Stimulated activated CD4-positive, alpha-beta T cell treated with anti-CD3 and anti-CD28 coated beads, TNF-alpha, amount 100 ng/mL, for 1 hour (primary cell): ENCODE measurements at places on chromosomes 12 and 14.

DNA sequence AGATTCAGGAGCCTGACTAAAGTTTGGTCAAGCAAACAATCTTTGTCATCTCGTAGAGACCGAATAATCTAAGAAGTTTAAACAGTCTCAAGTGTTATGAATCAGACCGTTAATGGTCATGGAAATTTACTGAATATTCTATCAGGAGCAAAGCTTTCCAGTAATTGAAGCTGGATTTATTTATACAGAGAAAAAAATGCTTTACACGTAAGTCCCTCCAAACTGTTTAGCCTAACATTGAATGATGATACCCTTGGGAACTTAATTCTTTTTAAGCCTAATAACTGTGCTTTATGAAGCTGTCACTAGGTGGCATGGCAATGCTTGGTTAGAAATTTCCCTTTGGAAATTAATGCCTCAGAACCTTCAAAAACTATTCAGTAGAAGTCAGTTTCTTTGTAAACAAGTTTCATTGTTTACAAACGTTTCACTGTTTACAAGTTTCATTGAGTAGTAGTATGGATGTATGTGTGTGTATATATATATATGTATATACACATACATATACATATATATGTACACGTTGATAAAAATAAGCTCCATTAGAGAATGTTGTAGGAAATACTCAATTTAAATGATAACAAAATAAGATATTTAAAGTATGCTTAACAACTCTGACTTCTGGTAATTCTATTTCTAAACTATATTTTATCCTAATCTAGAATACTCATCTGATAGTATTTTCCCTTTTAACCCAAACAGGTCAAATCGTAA is 32.1 kb downstream of the DEPDC4 start:
- no peak for DNase-seq

- no peak for DNase-seq
Measured at GRCh38 chr12:31494455-31494854, 96.5 kb downstream of the DENND5B start.

DNA sequence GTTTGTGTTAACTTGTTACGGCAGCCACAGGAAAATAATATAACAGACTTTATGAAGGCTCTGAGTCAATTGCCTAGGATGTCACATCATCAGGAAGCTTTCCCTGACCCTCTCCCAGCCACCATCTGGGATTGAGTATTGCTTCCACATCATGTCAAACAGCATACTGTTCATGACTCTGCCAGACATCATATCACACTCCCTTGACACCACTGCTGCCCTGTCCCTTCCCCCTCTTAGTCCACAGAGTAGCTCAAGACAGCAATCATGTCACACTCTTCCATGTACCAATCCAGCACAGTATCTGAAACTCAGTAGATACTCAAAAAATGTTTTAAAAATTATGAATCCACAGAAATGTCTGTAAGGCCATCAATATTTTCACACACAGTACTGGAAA is 168.0 kb downstream of the PIK3C2G start:
- DNase-seq, result no peak

GRCh38 chr12:127145241-127145928 is 1121.6 kb upstream of the TMEM132C start:
- DNase-seq, result no peak

- no peak for DNase-seq
Measured at GRCh38 chr12:88562151-88562550, 18.1 kb downstream of the KITLG start.
